ENCODE measurements at places on chromosomes 11 and 22.

DNA sequence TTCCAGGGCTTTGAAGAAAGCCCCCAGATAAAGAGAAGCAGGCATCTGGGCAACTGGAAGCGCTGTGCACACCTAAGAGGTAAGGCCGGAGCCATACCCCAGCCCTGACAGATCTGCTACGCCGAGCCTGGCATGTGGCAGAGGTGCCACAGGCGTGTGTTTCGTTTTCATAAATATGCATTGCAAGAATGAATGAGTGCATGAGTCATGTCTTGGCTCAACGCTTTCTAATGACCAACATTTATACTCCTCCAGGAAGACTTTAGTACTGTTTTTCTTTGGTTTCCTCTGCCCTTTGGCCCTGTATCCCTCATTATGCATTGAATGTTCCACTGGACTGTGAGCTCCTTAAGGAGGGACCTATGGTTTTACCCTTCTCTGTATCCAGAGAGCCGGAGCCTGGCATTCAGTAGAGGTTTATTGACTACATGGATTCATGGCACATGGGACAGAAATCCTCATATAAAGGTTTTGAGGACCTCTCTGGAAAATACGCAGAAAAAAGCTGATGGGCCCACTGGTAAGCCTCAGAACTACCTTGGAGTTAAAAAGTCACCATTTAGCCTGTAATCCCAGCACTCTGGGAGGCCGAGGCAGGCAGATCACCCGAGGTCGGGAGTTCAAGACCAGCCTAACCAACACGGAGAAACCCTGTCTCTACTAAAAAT lies 38.9 kb upstream of the CSNK2A3 start:
- DNase-seq: peak; percentile 77

- DNase-seq: no peak
These were observed 43.8 kb downstream of the SC5D start for GRCh38 chr11:121336279-121336937.

DNA sequence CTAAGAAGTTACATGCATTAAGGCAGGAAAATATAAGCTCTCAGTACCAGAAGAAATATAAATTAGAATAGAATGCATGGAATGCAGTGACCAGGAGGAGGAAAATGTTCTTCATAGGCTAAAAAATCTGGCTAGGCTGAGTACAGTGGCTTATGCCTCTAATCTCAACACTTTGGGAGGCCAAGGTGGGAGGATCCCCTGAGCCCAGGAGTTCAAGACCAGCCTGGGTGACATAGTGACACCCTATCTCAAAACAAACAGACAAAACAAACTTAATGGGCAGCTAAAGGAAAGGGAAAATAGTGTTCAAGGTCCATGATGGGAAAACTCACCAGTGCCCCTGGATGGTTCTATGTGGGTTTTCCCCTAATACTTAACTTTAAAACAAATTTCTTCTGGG lies 78.3 kb upstream of the RASSF10 start:
- DNase-seq: no peak

DNA sequence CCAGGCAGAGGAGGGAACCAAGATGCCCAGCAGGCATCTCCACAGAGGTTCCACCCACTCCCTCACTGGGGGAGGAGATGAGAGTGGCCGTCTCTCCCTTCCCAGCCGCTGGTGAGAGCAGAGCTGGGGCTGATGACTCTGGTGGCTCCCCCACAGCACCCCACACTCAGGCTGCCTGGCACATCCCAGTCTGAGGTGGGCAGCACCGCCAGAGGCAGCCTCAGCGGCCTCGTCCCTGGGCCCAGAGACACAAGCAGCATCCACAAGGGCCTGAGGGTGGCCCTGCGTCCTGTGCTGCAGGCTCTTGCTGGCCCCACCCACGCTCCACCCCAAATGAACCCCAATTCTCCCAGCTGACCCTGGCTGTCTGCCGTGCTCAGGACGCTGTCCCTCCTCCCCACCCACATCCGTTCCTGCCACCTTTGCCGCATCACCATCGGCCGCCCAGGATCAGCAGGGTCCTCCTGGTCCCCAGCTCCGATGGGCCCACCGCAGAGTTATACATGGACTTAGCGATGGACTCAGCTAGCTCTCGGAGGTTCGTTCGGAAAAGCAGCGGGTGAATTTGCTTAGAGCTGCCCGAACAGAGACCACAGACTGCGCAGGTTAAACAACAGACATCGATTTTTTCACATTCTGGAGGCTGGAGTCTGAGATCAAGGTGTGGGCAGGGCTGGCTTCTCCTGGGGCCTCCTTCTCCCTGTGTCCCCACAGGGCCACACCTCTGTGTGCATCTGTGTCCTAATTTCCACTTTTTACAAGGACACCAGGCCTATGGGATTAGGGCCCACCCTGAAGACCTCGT lies 20.2 kb upstream of the CTSD start:
- no peak for DNase-seq

GRCh38 chr11:84825106-84825660 lies 802.0 kb downstream of the DLG2 start:
- no peak for DNase-seq

DNA sequence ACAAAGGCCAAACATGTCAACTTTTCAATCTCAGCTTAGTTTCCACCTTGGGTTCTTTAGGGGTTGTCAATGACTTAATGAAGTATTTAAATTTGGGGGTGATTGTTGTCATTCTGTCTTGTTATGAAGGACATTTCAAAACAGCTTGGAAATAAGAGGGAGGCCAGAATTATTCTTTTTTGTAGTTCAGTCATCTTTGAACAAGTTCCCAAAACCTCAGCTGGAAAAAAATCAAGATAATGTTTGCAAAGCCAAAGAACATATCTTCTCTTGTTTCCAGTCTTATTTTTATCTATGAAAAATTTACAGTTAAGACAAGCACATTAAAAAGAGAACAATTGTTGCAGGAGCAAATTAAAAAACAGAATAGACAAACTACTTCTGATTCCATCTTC lies 612.8 kb downstream of the INSC start:
- no peak for DNase-seq

GRCh38 chr11:19751055-19751454 lies 38.4 kb downstream of the NAV2 start:
- no peak for DNase-seq

- DNase-seq: no peak
These were observed 9.9 kb downstream of the FXYD6 start for GRCh38 chr11:117866526-117866925.

DNA sequence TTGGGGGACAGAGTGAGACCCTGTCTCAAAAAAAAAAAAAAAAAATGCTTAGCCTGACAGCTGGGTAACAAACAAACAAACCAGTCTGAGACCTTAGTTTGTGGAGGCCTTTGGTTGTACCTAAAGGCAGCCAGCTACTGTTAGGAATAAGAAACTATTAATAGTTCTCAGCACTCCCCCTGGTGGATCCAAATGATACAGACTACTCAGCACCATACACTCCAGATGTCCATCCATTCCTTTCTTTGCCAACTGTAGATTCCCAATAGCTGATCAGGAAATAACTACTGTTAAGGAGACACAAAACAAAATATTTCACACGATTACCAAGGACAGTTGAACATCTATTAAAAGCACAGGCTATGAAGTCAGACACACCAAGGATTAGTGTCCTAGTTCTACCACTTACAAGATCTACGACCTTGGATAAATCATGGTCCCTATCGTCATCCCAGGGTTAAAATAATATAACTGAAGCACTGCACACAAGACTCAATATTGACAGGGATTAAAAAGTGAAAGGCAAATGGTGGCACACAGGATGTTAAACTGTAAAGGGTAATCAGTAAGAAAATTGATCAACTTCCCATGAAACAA lies 17.2 kb downstream of the CLDN25 start:
- no peak for DNase-seq

- no peak for DNase-seq
These were observed 3.1 kb upstream of the ADORA2A start for GRCh38 chr22:24424001-24424900.

DNA sequence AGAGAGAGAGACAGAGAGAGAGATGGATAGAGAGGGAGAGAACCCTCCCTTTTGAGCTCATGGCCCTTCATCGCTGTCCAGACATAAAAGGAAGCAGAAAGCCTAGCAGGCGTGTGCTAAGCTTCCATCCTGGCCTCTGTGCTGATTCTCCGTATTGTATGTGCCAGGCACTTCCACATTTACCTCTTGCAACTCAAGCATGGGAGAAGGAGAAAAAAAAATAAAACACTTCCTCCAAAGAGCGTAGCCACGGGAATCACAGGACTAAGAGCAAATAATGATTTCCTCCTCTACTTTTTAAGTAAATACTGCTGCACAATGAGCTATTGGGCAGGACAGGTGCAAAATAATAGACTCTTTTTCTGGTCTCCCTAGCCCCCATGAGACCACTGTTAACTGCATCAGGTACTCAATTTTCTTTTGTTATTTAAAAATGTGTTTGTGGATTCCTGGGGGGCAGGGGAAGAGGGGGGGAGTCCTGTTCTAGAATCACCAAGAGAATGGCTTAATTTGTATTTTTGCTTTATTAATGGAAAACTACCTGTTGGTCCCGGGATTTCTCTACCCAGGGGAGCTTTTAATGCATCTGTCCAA lies 154.3 kb downstream of the NXPE2 start:
- DNase-seq: no peak

DNA sequence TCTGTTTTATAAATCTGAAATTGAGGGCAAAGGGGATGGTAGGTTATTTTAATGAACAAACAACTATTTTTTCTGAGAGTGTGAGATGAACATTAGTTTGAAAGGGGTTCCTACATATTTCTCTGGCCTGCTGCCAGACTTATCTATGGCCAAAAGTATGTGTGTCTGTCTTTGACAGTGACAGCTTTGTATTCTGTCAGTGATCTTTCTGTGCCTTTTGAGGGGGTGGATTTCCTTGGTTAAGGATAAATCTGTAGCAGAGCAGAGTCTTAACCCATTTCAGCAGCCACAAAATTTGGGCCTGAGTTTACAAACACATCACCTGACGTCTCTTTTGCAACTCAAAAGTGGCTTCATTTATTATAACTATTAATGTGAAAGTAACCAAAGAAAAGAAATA lies 30.9 kb downstream of the ZFTA start:
- DNase-seq: no peak

GRCh38 chr11:22725079-22725478 lies 58.7 kb downstream of the GAS2 start:
- no peak for DNase-seq

DNA sequence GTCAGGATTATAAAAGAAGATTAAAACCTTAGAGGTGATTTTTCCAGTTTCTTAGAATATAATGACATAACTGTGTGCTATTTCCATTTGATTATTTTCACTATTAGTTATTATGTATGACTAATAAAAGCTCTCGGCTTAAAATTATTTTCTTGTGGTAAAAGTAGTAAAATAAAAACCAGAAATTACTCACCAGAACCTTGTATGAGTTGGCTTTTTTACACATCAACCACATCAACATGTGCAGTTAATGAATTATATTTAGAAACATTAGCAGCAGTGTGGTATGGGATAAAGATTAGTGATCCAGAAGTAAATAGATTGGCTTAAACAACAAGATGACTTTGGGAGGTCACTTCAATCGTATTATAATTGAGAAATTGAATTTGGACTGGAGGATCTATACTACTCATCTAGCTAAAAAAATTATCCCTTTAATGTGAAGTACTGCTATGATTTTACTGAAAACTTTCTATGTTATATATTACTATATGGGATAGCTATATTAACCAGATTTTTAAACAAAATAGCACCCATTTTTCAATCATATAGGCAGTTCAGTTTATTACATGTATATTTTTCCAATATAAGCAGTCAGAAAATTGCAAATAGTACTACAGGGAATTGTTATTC lies 2.8 kb upstream of the BCO2 start:
- no peak for DNase-seq

- peak; percentile 50 for DNase-seq
These were observed 41.7 kb downstream of the MICAL3 start for GRCh38 chr22:17982572-17983141.

DNA sequence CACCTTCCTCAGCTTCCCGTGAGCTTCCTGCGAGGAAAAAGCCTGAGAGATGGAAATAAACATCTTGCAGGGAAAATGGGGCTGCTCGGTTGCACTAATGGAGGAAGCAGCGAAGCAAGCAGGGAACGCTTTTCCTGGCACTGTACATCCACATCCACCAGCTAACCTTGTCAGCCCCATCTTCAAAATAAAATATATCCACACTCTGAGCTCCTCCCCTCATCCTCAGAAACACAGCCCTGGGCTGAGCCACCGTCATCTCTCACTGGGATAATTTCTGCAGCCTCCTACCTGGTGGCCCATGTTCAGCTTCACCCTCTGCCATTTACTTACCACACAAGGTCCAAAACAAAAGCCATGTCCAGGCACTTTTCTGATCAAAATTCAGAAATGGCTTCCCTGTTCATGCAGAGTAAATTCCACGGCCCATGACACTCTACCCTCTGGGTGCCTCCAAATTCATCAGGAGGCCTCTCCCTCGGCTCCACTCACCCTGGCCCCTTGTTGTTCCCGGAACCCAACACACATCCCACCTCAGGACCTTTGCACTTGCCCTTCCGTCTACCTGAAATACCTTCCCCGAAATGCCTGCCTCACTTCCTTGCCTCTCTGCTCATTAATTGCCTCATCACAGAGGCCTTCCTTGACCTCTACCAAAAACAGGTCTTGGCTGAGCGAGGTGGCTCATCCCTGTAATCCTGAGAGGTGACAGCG lies 13.0 kb downstream of the C11orf86 start:
- DNase-seq: no peak

- DNase-seq: no peak
These were observed 21.1 kb downstream of the RPS6KA4 start for GRCh38 chr11:64379817-64380709.

GRCh38 chr11:12281571-12282478 lies 95.5 kb upstream of the PARVA start:
- peak; percentile 60 for DNase-seq

DNA sequence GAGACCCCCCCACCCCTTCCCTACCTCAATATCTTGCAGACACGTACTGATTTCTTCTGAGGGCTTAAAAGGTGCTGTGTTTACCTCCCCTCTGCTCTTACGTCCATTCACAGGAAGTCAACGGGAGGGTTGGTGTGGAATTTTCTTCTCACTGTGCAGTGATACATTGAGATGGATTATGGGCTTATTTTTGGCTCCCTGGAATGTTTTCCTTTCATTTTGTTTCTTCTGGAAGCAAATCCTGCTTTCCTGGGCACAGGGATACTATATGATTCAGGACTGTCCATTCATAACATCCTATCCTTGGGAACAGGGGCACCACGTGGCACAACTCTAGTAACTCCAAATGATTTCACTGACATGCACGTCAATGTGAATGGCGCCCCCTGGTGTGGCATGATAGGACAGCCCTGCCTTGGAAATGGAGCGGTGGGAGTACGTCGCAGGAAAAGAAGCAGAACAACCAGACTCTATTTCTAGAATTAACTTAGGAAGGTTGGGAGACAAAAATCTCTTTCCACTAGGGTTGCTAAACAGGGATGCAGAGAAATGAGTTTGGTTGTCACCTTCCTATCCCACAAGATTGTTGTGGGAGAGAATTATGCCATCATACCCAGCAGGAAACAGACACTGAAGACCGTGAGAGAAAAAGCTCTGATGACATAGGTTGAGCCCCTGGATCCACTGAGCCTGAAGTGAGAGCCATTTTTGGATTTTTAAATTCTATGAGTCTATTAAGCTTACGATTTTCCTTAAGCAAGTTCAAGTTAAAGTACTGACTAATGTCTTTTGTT lies 146.5 kb upstream of the RAG2 start:
- DNase-seq: peak; percentile 80

GRCh38 chr22:28424427-28425080 lies 255.1 kb downstream of the TTC28 start:
- peak; percentile 58 for DNase-seq

Data from MG63 (cell line).